ENCODE measurements at places on chromosomes 16 and 17.

- no peak for DNase-seq
Observed at GRCh38 chr16:12059216-12059769, 82.8 kb downstream of the SNX29 start.

DNA sequence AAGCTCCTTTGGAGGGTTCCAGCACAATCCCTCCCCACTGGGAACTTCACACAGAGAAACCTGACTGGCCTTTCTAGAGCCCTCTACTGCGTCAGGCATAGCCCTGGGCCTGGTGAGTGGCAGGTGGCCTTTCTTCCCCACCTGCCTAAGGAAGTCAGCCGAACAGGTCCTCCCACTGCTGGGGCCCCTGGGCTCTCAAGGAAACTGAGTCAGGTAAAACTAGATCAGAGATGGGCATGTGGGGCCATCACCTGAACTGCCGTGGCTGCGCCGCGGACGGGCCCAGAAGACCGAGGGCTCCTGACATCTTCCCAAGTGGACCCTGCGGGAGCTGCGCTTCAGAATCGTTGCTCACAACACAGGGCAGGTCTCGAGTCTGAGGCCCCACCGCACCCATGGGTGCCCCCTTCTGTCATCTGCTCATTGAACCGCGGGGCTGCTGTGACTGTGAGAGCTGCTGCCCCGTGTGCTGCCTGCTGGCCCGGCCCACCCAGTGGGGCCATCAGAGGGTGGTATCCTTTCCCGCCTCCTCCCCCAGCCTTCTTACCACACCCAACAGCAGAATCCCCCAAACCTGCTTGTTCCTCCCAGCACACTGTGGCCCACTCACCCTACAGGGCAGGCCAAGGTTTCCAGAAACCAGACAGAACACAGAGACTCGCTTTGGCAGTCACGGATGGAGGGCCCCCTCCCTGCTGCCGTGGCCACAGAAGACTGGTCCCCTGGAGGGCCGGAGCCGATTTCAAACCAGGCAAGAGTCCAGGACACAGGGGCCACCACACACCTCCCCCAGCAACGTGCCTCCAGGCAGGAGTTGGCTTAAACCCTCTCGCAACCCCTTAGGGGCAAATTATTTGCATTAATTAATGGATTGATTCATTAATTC is 81.1 kb downstream of the TBC1D16 start:
- no peak for DNase-seq

GRCh38 chr16:65548470-65548869 is 426.6 kb upstream of the CDH11 start:
- DNase-seq: no peak

- no peak for DNase-seq
Observed at GRCh38 chr17:70128727-70129238, 40.5 kb upstream of the KCNJ2 start.

- no peak for DNase-seq
Observed at GRCh38 chr16:13543850-13544249, 376.1 kb upstream of the ERCC4 start.

DNA sequence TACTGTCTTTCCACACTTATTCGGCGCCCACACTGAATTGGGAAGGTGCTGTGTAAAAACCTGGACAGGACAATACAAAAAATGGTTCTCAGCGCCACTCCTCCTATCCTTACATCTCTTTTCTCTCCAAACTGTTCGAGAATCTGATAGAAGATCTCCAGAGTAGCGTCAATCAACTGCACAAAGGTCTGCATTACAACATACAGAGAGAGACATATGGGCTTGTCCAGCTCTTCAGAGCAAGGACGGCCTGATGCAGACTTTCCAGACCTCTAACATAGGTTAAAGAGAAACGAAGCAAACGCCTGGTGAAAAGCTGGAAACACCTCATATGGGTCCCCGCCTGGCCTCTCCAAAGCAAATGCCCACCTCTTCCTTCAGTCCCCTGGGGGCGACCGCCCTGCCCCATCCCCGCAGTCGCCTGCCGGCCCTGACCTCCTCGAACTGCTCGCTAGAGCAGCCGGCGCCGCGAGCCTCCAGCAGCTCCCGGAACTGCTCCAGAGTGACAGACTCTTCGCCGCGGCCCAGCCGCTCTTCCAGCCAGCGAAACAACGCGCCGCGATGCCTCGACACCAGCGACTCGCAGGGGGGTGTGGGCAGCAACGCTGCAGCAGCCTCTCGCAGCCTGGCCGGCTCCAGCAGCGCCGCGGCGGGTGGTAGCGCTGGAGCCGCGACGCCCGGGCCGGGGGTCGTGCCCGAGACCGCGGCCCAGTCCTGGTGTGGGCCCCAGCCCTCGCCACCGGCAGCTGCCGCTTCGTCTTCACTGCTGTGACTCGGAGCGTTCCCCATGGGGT is 526 bp downstream of the ZZEF1 start:
- no peak for DNase-seq

- no peak for DNase-seq
Observed at GRCh38 chr17:29251184-29251583, 4.5 kb downstream of the CRYBA1 start.

Measured in NCI-H187 treated with DMSO at 0.1 percent for 48 hours (cell line).